ENCODE measurements at places on chromosomes 5 and 9. TPM values are rescaled to one million over a fixed set of nuclear protein-coding genes. Genes with fewer than 3 reads are reported as not detected.

GABRB2 gene
- not detected for total RNA-seq

KCTD16 gene
- 0.17 TPM for total RNA-seq

SLC44A1 gene
- total RNA-seq, result 18.7 TPM

GDF9 gene
- 0.15 TPM for total RNA-seq

SURF6 gene
- 5.9 TPM for total RNA-seq

WNT8A gene
- not detected for total RNA-seq

KIF4B gene
- not detected for total RNA-seq

PAXX gene
- 32.9 TPM for total RNA-seq

GBA2 gene
- total RNA-seq, result 23.9 TPM

FOXB2 gene
- total RNA-seq, result not detected

PFN3 gene
- total RNA-seq, result not detected

SPINK7 gene
- total RNA-seq, result not detected

PCDHGB3 gene
- 0.50 TPM for total RNA-seq

C5orf46 gene
- total RNA-seq, result not detected

ARID3C gene
- total RNA-seq, result not detected

SAXO1 gene
- total RNA-seq, result not detected

SNCB gene
- not detected for total RNA-seq

CCDC192 gene
- not detected for total RNA-seq

CCDC69 gene
- total RNA-seq, result 2.1 TPM

PCDHA4 gene
- total RNA-seq, result under 0.01 TPM

GPR21 gene
- total RNA-seq, result not detected

SLC27A6 gene
- 0.17 TPM for total RNA-seq

ANKRD31 gene
- under 0.01 TPM for total RNA-seq

TMC1 gene
- total RNA-seq, result not detected

BHMT2 gene
- total RNA-seq, result 1.3 TPM

CDC25C gene
- 29.4 TPM for total RNA-seq

FOXE1 gene
- not detected for total RNA-seq

LCN10 gene
- not detected for total RNA-seq

ZNF367 gene
- total RNA-seq, result 3.9 TPM

PITX1 gene
- 2.9 TPM for total RNA-seq

TEX48 gene
- total RNA-seq, result not detected

SLC1A3 gene
- total RNA-seq, result 2.7 TPM

FRRS1L gene
- under 0.01 TPM for total RNA-seq

Data from bronchus fibroblast of lung (primary cell).